B cell (primary cell): ENCODE measurements at places on chromosomes 1 and 21.

GRCh38 chr1:35505911-35506798, 51.0 kb downstream of the KIAA0319L start:
- DNase-seq = no peak

DNA sequence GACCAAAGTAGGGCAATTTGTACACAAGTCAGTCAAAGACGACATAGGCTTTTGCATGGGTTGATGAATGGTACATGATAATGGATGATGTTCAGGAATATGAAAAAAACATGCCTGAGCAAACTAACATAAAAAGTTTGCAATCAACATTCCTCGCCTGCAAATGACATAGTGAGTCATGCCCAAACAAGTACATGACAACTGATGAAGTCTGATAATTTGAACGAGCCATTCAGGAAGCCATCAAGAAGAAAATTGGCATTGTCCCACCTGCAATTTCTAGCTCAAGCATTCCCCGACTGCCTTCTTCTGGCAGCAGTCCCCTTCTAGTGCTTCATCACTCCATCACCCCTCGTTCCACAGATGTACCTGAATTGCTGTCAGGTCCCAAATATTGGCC, 118.4 kb upstream of the NR5A2 start:
- no peak for DNase-seq

- DNase-seq = no peak
Measured at GRCh38 chr1:90402893-90403849, 313.9 kb downstream of the BARHL2 start.

DNA sequence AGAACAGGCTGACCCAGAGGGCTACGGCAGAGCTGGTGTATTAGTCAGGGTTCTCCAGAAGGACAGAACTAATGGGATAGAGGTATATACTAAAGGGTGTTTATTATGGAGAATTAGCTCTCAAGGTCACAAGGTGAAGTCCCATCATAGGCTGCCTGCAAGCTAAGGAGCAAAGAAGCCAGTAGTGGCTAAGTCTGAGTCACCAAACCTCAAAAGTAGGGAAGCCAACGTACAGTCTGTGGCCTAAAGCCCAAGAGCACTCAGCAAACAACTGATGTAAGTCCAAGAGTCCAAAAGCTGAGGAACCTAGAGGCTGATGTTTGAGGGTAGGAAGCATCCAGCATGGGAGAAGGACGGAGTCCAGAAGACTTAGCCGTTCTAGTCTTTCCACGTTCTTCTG, 179.2 kb downstream of the BACH1 start:
- no peak for DNase-seq

- DNase-seq = no peak
Measured at GRCh38 chr1:188402986-188403385, 1574.2 kb downstream of the PLA2G4A start.

GRCh38 chr1:65310078-65310587, 790 bp downstream of the DNAJC6 start:
- DNase-seq = no peak

- DNase-seq = no peak
Measured at GRCh38 chr1:46410156-46411009, 16.3 kb downstream of the FAAH start.

DNA sequence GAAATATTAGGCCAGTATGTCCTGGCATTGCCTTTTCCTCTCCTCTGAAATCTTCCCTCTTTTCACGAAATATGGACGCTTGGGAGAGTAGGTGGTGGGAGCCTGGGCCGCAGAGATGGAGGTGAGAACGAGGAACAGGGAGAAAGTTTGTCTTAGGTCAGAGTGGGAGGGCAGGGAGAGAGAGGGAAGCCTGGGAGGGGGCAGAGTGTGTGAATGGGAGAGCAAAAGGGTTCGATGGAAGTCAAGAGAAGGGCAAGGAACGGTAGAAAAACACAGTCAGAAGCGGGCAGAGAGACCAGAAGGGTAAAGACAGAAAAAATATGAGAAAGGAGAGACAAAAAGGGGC, 1.2 kb downstream of the TRABD2B start:
- DNase-seq = no peak

GRCh38 chr1:198649968-198650338, 11.1 kb downstream of the PTPRC start:
- DNase-seq = no peak

- DNase-seq = peak; percentile 72
Measured at GRCh38 chr1:236281198-236281653, 532 bp downstream of the ERO1B start.

GRCh38 chr21:45982092-45982757, 655 bp downstream of the COL6A1 start:
- DNase-seq = peak; percentile 45

DNA sequence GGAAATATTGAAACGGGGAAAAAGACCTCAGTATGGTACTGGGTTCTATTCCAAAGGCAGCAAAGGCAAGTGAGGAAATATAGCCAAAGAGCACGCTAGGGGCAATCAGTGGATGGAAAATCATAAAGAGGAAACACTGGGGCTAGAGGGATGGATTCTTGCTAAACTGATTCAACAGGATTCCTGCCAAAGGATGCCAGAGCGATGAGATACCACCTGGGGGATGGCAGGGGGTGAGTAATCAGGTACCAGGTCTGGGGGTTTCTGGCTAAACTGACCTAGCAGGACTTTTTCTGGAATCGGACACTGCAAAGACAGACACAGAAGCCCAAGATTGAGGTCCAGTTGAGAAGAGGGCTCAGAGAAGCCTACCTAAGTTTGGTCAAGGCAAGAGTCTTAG, 6.7 kb downstream of the CHI3L2 start:
- DNase-seq = no peak

- peak; percentile 55 for DNase-seq
Measured at GRCh38 chr1:193539731-193540459, 353.5 kb upstream of the B3GALT2 start.

GRCh38 chr1:159023723-159024122, 14.0 kb downstream of the IFI16 start:
- DNase-seq = no peak

DNA sequence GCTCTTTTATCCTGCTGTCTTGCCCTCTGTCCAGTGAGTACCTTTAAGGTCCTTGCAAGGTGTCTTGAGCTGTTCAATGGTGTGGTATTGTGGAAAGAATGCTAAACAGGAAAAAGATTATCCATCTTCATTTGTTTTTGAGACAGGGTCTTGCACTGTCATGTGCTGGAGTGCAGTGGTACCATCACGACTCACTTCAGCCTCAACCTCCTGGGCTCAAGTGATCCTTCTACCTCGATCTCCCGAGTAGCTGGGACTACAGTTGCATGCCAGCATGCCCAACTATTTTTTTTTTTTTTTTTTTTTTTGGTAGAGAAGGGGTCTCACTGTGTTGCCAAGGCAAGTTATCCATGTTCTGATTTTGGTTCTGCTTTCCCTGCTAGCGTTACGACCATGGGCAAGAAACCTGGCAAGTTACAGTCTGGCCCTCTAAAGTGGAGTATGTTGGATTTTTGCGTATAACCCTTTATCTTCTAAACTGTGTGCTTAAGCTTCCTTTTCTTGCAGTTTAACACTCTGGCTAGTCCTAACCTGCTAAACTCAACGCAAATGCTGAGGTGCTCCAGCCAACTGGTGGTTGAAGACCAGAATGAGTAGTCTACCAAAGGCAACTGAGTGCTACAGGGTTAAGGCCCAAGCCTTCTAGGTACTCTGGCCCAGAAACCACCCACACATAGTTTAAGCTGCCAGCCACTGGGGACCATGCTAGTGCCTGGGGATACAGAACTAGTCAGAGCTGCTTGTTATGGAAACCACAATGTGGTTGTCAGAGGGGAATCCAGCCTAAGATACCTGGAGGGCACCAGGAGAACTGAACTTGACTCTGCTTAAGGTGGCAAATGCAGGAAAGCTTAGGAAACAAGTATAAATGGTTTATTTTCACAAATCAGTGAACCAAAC, 7.9 kb downstream of the RPL11 start:
- DNase-seq = no peak

DNA sequence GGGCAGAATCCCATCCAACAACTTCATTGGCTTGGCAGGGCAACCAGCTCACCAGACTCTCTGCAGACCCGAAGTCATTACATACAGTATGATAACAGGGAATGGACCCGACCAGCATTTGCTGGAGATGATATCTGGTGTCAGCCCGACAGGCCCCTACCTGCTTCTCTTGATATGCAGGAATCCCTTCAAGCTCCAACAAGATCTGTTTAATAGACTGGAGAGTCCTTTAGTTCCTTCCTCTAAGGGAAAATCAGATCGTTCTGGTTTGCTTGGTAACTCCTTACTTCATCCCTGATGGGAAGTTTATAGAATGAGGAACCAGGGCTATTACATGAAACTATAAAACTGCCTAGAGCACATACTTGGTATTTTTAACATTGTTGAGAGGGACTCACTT, 61.2 kb downstream of the EDARADD start:
- DNase-seq = no peak

DNA sequence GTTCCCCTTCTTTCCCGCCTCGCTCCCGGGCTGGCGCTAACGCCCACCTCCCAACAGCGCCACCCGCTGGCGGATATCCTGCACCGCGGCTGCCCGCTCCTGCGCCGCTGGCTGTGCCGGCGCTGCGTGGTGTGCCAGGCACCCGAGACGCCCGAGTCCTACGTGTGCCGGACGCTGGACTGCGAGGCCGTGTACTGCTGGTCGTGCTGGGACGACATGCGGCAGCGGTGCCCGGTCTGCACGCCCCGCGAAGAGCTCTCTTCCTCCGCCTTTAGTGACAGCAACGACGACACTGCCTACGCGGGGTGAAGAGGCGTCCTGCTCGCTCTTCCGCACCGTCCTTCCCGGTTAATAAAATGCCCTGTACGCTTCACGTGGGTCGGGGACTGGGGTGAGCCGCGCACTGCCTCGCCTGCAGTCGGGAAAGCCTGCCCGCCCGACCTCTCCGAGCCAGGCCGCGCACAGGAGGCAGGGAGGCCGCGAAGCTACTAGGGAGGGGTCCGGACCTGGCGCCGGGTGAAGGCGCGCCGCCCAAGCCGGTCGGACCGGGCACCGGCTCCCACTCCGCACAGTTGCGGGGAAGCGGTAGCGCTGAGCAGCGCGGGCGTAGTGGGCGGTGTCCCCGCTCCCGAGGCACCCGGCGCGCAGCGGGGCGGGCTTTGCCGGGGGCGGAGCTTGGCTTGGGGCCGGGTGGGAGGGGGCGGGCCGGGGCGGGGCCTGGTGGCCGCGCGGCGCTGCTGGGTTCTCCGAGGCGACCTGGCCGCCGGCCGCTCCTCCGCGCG, at the start of gene ADAM15:
ADAM15 (plus strand) TSS at position 757 of the 782 bp plus-strand sequence. CDS start 71 bp downstream, outside the sequence.
- DNase-seq = peak; percentile 83

- DNase-seq = peak; percentile 69
Measured at GRCh38 chr1:98794196-98794886, 132.8 kb downstream of the SNX7 start.

DNA sequence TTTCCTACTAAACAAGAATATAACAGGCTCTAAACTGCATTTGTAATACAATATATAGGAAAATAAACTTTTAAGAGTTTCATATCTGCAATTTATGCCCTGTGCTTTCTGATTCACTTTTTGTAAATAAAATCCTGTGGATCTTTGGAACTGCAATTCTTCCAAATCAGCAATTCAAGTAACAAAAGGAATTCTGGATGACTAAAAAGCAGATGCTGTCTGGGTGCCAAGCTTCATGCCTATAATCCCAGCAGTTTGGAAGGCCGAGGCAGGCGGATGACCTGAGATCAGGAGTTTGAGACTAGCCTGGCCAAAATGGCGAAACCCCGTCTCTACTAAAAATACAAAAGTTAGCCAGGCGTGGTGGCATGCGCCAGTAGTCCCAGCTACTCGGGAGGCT, 6.3 kb downstream of the NME7 start:
- no peak for DNase-seq

DNA sequence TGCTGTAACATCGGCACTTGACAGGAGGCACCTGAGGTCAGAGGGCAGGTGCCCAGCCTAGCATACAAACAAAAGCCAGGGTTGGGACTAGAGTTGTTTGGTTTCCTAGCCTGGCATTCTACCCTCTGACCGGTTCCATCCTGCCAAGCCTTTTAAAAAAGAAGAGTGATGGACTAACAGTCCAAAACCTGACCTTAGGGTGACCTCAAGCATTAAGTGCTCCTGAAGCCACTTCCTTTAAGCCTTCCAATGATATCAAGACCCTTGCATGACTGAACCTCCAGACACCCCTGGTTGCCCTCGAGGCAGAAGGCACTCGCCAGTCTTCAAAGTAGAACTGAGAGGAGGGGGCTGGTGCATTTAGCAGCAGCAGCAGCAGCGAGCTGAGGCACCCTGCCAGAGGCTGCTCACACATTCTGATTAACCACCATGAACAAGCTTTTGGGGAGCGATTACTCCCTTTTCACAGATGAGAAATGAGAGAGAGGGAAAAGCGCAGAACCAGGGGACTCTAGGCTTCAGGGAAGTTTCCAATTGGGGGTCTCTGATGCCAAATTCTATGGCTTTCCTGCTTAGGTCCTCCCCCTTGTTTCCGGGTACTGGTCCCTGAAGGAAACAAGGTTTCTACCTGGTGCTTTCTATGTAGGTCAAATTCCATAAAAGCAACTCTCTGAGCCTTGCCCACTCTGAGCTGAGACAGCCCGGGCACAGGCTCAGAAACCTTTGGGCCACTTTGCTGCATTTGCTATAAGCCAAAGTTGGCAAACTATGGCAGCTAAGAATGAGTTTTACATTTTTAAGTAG, 9.2 kb downstream of the SLC2A1 start:
- DNase-seq = peak; percentile 34

GRCh38 chr21:31479714-31480113, 135.7 kb upstream of the TIAM1 start:
- DNase-seq = no peak

DNA sequence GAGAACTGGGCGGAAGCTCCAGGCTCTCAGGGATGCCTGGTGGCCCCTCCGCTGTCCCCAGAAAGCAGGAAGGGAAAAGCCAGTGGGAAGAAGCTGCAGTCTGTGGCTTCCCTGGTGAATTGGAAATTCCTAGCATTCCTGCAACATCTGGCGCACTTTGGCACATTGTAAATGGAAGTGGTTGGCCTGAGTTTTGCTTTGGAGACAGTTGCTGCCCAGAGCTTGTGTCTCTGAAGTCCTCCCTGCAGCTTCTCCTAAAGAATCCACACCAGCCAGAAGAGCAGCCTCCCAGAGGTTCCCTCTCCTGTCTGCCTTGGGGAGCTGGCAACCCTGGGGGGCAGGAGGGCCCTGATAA, 48.2 kb downstream of the ARHGEF10L start:
- DNase-seq = no peak

- DNase-seq = no peak
Measured at GRCh38 chr21:16619281-16619680, 889.5 kb downstream of the USP25 start.

GRCh38 chr1:198472119-198472518, 68.4 kb downstream of the ATP6V1G3 start:
- no peak for DNase-seq

- peak; percentile 26 for DNase-seq
Measured at GRCh38 chr1:76083189-76083588, 8.6 kb downstream of the ST6GALNAC3 start.

GRCh38 chr21:34576041-34576511, 38.8 kb downstream of the RCAN1 start:
- no peak for DNase-seq

- DNase-seq = no peak
Measured at GRCh38 chr21:31267644-31268043, 76.4 kb downstream of the TIAM1 start.
